ENCODE measurements at places on chromosomes 4 and X.

DNA sequence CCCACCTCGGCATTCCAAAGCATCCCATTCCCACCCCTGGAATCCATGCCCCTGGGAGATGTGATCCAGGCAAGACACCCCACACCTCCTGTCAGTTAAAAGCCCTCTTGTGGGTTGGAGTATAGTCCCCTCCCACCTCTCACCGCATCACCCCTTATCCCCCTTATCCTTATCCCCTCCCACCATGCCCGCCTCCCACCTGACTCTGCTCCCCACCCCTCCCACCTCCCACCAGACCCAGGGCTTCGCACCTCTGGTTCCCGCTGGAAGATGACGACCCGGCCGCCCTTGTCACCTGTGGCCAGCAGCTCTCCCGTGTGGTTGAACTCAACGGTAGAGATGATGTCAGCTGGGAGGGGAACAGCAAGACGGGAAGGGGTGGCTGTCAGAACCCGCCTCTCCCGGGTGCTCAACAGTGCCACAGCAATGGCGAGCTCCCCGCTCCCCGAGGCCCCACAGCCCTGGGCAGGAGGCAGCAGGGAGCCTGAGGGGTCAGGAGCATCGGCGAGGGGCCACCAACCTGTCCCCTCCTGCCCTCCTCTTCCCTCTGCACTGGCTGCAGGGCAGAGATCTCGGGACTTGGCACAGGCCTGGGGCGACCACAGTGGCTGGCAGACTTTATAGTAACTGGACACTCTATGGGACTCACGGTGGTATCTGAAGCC is 91.5 kb downstream of the PPP2R2C start:
- DNase-seq, result no peak

- DNase-seq, result peak; percentile 48
Measured at GRCh38 chr4:2469192-2469984, 482 bp downstream of the RNF4 start.

DNA sequence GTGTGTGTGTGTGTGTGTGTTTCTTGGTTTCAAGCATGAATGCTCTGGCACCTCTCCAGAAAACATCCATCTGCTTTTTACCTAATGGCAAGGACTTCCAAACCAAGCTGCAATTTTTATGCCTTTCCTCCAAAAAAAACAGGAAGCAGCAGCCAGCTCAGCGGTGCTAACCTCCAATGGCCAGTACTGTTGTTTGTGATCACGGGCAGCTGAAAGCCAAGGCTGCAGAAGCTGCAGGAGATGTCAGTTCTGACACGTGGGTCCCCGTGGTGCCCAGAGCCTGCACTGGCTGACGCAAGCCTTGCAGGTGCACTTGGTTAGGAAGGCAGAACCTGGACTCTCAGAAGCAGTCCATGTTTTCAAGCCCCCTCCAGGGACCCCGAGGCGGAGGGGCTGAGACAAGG is 313.6 kb upstream of the DDX53 start:
- DNase-seq, result no peak

GRCh38 chr4:114905017-114905416 is 208.4 kb downstream of the NDST4 start:
- no peak for DNase-seq

GRCh38 chr4:71691416-71692073 is 92.3 kb downstream of the GC start:
- DNase-seq, result no peak

DNA sequence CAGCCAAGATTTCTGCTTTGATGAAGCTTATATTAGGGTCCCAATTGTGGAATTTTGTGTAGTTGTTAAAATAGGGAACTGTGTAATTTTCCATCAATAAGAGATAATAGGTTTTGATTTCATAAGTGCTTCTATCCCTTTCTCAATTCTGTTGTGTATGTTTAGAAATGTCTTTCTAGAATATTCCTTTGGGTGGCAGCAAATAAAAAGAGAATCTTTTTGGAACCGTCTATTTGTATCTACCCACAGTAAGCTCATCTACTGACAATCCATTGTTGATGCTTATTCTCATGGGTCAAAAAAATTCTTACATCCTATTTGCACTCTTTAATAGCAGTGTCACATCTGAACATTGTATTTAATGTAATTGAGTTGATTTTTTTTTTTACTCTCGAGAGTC is 61.7 kb downstream of the TMA16 start:
- DNase-seq, result no peak

DNA sequence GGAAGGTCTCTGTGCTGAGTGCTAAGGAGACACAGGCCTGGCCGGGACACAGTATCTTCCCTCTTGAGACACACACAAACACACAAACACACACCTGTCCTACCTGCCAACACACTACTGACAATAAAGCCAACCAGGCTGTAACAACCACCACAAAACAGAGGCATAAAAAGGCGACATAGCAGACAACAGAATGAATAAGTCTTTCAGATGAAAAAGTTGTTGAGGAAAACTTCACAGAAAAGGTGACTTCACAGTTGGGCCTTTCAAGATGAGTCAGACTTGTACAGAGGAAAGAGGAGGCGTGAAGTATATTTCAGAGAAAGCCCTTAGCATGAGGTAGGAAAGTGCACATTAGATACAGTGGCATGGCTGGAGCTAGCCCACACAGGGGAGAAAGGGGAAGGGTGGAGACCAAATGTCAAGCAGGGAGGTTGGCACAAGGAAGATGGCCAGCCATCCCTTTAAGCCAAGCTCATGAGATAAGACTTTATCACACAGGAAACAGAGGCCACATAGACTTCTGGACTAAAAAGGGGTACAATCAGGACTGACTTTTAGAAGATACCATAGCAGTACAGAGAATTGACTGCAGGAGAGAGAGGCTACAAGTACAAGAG is 54.0 kb downstream of the SLC9A7 start:
- no peak for DNase-seq

GRCh38 chr4:163474027-163474426 is 473 bp upstream of the TKTL2 start:
- DNase-seq, result no peak

- DNase-seq, result no peak
Measured at GRCh38 chr4:111959222-111959621, 186.0 kb upstream of the FAM241A start.

DNA sequence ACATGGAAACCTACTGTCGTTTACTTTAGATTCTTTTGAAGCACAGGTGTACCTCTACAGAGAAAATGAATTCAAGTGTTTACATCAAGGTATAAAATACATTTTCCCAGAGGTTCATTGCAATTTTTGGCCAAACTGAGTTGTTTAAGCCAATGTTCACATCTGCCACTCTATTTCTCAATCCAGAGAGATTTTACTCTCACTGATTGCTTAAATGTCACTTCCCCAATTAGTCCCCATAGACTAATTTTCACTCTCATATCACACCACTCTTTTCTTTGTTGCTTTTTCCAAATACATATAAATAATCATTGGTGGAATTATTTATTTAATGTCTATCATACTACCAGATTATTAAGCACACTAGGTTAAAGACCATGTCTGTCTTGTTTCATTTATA is 271.8 kb downstream of the PPP3CA start:
- DNase-seq, result no peak

DNA sequence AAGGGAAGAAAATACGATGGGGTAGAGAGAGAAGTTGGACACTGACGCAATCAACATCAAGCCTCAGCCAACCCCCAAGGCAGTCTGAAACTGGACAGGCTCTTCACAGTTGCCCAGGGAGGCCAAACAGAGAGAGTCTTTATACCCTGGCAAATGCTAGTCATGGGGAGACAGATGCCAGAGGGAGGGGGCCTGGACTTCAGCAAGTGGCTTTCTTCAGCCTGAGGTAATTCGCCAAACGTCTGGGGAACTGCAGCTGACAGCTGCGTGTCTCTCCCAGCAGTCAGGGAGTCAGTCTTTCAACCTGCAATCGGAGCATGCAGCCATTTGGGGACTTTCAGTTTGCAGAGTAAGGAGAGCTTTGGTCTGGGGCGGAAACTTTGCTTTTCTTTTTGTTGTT is 521.6 kb downstream of the TRIML1 start:
- DNase-seq, result no peak

GRCh38 chr4:76950956-76951671 is 1.6 kb downstream of the SEPTIN11 start:
- no peak for DNase-seq

DNA sequence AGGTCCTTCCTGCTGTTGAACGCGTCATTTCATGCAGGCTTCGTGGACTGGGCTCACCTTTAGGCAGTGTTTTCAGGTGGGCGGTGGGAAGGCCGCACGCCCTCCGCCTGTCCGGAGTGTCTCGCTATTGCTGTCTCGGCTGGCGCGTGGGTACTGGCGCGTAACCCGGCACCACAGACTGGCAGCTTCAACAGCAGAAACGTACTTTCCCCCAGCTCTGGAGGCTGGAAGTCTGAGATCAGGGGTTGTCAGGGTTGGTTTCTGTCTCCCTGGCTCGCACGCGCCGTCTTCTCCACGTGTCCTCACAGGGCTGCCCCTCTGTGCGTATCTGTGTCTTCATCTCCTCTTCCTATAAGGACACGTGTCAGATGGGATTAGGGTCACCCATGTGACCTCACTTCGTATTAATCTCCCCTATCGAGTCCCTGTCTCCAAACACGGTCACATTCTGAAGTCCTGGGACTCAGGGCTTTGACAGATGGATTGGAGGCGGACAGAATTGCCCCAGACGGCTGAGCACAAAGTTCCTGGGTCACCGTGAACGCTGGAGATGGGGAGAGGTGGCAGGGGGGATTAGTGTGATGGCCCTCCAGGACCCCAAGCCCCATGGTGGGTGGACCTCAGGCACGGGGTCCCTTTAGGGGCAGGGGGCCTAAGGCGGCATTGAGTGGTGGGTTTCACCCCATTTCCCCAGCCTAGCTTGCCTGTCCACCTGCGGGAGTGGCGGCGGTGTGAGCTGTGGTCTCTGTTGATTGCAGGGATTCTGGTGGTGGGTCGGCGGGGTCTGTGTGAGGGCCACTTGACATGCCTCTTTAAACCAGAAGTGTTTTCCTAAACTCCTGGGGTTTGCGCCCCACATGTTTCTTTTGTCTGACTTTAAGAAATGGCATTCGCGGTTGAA is 83.4 kb upstream of the LRPAP1 start:
- no peak for DNase-seq

- no peak for DNase-seq
Measured at GRCh38 chr4:518569-519083, 19.6 kb downstream of the PIGG start.

GRCh38 chr4:2059726-2060602 is 837 bp downstream of the NAT8L start:
- DNase-seq, result no peak

DNA sequence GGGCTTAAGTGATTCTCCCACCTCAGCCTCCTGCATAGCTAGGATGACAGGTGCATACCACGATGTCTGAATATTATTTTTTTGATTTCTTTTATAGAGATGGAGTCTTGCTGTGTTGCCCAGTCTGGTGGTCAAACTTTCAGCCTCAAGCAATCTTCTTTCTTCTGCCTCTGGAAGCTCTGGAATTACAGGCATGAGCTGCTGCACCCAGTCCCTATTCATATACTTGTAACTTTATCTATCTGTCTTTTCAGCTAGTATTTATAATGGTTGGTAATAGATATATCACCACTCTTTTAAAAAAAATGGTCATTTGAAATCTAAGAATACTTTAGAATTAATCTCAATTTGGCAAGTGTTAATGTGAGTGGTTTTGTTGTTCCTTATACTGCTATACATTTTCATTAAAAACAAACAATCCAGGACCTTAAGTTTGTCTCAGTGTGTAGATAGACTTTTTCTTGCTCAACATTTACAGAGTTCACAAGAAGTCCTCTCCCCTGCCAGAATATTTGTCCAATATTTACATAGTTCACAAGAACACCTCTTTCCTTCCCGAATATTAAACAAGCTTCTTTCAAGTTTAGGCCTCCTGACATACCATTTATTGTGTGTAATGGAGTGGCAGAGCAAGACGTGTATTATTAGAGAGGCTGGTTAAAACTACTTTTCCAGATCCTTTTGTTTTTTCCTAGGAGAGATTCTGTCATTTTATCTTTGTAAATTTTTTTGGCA is 1197.4 kb upstream of the ADGRL3 start:
- DNase-seq, result no peak

- DNase-seq, result peak; percentile 60
Measured at GRCh38 chrX:129781134-129781672, 1.5 kb downstream of the SASH3 start.

- DNase-seq, result no peak
Measured at GRCh38 chr4:114229706-114230105, 250.3 kb upstream of the ARSJ start.

DNA sequence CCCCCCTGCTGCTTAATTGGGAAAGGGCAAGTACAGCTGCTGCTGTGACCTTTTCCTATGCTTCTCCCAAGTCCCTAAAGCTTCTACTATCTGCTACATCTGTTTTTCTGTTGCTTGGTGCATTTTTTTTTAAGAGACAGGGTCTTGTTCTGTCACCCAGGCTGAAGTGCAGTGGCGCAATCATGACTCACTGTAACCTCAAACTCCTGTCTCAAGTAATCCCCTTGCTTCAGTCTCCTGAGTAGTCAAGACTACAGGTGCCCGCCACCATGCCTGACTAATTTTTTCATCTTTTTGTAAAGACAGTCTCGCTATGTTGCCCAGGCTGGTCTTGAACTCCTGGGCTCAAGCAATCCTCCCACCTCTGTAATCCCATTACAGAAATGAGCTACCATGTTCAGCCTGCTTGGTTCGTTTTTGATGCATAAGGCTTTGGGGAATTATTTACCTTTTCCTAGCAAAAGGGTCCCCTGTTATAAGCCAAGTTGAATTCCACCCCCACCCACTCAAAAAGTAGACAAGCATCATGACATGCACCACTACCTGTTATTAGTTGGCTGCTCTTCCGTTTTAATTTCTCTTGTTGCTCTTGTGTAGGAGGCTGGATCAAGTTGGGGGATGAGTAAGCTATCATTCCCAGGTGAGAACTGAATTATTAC is 39.6 kb downstream of the DGKK start:
- no peak for DNase-seq

GRCh38 chr4:138103597-138104283 is 138.4 kb downstream of the SLC7A11 start:
- no peak for DNase-seq

DNA sequence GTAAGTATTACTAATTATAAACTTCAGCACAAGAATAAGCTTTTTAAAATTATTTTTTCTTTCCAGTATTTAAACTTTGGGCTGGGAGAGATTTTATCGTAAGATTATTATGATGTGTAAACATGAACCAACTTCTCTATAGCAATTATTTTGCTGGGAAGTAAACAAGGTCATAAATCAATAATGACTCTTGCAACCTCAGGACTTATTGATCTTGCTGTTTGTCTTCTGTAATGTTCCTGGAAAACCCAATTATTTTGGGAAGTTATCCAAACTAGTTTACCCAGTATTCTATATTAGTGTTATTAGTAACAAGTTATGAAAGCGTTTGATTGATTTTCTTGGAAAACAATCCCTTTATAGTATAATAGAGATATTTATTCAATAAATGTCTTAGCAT is 174.9 kb downstream of the PPP1R2C start:
- no peak for DNase-seq
